Stimulated activated CD8-positive, alpha-beta memory T cell treated with anti-CD3 and anti-CD28 coated beads, Interleukin-4, amount 100 ng/mL, for 1 hour (primary cell): ENCODE measurements at places on chromosomes 2 and 18.
A peak's percentile ranks its signal among the peaks of the same experiment; 100 is the strongest.

DNA sequence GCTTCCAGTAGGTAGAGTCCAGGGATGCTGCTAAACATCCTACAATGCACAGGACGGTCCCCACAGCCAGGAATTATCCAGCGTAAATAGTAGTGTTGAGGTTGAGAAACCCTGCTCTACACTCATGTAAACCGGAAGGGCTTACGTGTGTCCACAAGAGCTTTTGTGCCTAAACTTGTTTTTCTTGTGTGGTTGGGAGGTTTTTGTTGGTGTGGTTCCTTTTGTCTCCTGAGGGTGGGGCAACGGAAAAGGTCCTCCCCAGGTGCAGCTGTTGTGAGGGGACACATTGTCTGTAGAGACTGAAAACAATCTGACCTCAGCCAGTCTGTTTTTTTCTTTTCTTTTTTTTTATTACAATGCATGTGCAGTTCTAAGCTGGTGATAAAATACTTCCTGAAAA lies 72.7 kb upstream of the MGAT5 start:
- DNase-seq = peak; percentile 6

- no peak for DNase-seq
Observed at GRCh38 chr2:162063281-162063680, 10.7 kb downstream of the DPP4 start.

- DNase-seq = no peak
Observed at GRCh38 chr2:26843041-26843440, 4.9 kb upstream of the DPYSL5 start.

DNA sequence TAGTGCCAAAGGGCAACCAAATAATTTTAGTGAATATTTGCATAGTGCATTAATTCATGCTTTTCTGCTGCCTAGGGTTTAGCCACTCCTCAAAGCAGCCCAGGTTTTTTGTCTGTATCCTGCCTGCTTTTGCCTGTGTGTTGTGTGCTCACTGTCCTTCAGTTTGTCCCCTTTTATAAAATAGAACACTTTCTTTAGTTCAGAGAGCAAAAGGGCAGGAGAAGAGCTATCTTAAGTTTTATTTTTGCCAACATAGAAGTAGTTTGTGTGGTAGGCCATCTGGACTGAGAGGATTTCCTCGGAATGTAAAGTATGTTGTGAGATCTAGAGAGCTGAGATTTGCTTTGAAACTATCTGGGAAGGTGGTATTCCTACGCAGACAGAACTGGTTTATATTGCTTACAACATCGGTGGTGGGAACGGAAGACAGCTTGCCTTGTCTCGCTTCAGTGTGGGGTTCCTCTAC lies 64.9 kb downstream of the EML4 start:
- DNase-seq = no peak

- no peak for DNase-seq
Observed at GRCh38 chr2:12617853-12618252, 98.9 kb upstream of the TRIB2 start.

DNA sequence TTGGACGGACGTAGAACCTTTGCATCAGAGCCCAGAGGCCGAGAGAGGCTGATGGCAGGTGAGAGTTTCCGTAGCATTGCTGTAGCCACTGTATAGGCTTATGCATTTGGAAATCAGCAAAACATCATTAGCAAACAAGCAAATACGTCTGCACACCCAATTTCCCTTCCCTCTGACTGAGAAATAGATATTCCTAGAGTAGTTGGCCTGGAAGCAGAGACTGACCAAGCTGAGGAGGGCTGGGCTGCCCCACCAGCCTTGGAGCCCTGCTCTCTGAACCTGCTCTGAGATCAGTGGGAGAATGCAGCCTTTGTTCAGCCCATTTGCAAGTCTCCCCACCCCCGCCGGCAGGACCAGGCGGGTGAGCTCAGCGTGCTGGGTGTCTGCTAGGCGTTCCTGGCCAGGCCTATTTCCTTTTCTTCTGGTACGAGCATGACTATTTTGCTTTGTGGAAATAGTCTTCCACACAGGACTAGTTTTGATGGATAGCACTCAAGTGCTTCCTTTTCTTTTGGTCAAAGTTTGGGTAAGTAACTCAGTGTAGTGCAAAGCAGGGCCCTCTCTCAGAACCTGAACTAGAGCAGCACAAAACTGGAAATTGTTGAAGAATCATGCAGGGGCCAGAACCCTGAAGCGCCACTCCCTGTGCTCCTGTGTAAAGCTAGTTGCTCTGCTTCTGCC lies 21.9 kb upstream of the RNF149 start:
- DNase-seq = no peak

- DNase-seq = no peak
Observed at GRCh38 chr2:53021828-53022227, 745.8 kb upstream of the CHAC2 start.

GRCh38 chr2:235513984-235514626 lies 20.3 kb downstream of the AGAP1 start:
- no peak for DNase-seq

DNA sequence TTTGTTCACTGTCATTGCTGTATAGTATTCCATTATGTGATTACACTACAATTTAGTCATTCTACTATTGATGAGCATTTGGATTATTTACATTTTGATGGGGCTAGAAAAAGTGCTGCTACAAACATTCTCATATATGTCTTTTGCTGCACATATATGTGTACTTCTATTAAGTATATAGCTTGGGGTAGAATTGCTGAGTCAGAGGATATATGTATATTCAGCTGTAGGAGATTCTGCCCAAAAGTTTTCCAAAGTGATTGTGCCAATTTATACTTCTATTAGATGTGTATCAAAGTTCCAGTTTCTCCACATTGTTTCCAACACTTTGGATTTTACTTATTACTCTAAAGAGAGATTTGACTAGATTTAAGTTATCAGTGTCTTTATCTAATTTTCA lies 101.7 kb upstream of the UGP2 start:
- DNase-seq = no peak

DNA sequence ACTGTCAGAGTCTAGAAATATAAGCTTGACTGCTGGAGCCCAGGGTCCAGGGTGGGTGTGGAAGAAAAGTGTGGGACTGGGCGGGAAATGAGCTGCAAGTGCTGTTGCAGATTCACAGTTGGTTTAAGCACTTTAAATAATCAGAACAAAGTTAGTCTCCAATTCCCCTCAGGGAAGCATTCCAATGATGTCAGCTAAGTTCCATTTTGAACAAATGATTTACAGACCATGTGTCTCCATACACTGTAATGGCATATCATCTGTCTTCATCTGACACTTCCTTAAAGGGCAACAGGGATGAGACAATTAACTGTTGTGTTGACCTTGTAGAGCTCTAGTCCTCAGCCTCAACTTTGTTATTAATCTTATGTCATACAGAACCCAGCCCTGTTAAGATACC lies 31.5 kb upstream of the REG3A start:
- no peak for DNase-seq

GRCh38 chr18:60145776-60146175 lies 226.8 kb downstream of the MC4R start:
- no peak for DNase-seq

DNA sequence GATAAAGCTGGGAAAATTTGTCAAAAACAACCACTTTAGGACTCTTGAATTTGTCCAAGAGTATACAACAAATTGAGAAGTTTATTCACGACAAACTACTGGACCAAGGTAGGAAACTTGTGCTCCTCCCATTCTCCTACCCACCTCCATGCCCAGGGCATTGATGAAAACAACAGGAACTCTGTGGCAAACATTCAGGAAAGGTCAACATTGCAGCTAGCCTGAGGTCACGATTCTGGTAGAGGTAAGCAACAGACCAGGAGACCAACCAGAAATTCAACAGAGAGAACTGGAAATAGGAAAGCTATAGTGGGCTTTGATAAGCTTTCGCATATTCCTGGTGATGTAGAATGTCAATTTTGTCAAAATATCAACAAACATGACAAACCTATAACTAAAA lies 209.1 kb upstream of the CTAGE1 start:
- no peak for DNase-seq

GRCh38 chr2:226963528-226963927 lies 127.7 kb downstream of the RHBDD1 start:
- DNase-seq = no peak

- no peak for DNase-seq
Observed at GRCh38 chr2:238146884-238147544, 8.5 kb downstream of the KLHL30 start.

- DNase-seq = no peak
Observed at GRCh38 chr18:47260924-47261701, 9.7 kb upstream of the SKOR2 start.

GRCh38 chr18:48905513-48905912 lies 45.3 kb downstream of the SMAD7 start:
- DNase-seq = no peak

DNA sequence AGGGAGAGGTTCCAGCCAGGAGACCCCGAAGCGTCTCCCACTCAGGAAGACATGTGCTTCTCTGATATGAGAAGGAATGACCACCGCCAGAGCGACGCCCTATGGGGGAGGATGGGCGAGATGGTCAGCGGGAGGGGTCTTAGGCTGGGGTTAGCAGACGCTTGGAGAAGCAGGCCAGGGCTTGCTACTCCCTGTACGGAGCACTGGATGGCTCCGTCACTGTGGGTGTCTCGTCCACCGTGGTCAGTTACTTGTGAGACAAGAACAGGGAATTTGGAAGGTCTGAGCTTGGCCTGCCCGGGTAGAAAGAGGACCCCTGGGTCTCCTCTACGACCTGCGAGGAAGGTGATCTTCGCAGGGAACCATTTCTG lies 39.8 kb downstream of the TMEM18 start:
- no peak for DNase-seq

DNA sequence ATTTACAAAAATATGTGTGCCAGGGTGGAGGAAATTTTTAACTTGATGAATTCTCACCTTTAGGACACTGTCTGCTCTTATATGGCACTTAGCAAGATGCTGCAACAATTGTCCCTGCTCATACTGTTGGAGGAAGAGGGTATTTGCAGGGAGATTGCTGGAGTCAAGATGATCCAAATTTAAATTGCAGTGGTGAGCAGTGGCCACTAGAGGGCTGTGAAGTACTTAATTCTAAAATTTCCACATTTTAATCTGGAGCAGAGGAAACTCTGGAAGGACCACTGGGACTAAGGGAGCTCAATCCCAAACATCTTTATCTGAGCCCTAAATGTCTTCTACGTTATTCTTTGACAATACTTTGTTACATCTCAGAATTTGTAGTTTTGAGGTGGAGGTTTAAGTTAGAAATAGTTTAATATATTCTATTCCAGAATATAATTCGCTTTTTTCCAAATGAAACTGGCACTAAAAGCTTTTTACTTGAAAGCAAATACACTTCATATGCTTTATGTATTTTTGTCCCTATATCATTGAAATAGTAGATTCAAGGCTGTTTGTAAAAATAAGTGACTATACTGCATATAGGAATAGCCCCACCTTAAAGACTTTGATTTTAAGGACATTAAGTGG lies 33.0 kb upstream of the PTH2R start:
- no peak for DNase-seq

- DNase-seq = no peak
Observed at GRCh38 chr2:10297959-10298531, 4.7 kb upstream of the HPCAL1 start.

DNA sequence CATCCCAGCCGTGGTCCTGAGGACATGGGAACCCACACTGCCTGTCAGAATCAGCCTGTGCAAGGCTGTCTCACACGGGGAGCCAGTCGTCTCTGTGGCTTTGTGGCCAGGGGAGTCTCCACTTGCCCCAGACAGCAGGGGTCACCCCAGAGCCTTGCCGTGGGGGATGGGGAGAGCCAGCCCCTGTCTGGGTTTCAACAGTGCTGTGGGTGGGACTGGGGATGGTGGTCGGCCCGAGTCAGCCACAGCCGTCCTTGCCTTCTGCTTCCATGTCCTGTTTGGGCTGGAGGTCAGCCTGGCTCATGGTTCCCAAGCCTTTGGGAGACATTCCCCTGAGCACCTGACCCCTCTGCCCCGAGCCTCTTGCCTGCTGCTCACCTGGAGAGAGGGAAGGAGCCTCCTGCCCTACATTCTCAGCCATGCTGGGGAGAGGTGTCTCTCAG lies 19.6 kb downstream of the GPR35 start:
- DNase-seq = no peak

GRCh38 chr18:42736074-42736473 lies 379.4 kb downstream of the RIT2 start:
- no peak for DNase-seq

DNA sequence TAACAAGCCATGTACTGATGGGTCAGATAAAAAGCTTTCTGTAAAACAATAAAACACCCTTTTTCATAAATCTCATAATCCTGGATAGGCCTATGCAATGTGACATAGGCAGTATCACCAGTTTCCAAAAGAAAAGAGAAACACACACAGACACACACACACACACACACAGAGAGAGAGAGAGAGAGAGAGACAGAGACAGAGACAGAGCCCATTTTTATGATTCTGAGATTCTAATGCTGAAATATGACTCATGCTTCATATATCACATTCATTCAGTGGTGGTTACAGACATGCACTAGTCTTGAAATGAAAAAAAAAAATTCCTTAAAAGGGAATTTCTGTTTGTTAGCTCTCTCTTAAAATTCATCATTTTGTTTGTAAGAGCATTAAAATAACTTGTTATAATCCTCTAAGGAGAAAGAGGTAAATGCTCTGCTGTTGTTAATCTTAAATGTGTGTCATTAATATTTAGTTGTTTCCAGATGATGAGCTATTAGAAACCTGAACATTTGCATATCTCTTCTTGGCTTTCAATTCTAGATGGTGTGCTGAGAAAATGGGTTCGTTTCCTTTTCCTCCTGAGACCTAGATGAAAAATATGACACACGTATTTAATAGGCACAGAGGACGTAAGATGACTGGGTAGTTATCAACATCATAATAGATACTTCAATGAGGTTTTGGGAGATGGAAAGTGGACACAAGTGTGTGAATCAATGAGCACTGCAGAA lies 1598.7 kb upstream of the ACVR2A start:
- DNase-seq = no peak

GRCh38 chr2:172093416-172094293 lies 8.3 kb downstream of the DLX1 start:
- no peak for DNase-seq

DNA sequence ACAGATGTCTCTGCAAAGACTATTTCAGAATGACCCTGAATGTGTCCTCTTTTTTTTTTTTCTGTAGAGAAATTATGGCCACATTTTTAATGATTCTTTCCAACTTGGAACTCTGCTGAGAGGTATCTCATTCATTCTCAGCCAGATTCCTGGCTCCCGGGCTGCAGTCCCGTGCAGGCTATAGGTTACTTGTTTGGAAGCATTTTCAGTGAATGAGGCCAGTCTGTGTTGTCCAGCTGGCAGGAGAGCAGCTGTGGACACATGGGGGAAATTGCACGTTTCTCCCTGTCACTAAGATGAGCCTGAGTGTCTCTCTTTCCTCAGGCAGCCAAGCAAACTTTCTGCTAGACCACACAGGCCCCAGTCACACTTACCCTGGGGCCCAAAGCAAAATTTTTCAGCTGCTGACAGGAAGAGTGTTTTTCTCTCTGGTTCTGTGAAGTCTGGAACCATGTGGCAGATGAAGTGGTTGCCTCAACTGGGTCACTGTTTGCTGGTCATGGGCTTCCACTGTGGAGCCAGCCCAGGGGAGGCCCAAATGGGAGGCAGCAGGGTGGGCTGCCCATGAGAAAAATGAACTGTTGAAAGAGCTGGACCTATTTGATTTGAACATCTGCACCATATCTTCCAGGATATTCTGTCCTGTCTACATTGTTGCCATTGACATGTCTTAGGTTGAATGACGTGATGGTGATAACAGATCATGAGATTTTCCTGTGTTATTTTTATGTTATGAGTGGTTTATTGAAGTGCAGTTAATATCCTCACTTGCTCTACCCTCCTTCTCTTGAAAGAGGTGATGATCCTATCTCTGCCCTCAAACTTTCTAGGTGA lies 431.2 kb downstream of the LPIN1 start:
- no peak for DNase-seq
